ENCODE measurements at places on chromosomes 12 and 14. TPM values are rescaled to one million over a fixed set of nuclear protein-coding genes. Genes with fewer than 3 reads are reported as not detected.
A peak's percentile ranks its signal among the peaks of the same experiment; 100 is the strongest.

DNA sequence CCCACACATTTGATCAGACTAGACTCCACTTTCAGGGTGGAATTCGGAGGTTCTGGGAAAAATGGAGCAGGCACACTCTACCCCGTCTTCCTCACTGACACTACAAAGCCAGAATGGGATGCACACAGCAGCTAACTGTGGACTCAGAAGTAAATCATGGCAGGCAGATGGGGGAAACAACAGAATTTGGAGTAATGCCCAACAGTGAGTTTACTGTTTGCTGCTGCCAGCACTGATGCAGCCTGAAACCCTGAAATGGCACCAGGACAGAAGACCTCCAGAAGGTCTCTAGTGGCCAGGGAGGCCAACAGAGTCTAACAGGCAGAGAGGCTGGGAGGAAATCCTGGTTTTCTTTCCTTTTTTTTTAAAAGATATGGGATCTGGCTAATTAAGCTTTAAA, 24.6 kb downstream of the KCTD10 start:
- no peak for DNase-seq

- DNase-seq: no peak
These were observed 1.5 kb downstream of the PRKCH start for GRCh38 chr14:61322799-61323290.

DNA sequence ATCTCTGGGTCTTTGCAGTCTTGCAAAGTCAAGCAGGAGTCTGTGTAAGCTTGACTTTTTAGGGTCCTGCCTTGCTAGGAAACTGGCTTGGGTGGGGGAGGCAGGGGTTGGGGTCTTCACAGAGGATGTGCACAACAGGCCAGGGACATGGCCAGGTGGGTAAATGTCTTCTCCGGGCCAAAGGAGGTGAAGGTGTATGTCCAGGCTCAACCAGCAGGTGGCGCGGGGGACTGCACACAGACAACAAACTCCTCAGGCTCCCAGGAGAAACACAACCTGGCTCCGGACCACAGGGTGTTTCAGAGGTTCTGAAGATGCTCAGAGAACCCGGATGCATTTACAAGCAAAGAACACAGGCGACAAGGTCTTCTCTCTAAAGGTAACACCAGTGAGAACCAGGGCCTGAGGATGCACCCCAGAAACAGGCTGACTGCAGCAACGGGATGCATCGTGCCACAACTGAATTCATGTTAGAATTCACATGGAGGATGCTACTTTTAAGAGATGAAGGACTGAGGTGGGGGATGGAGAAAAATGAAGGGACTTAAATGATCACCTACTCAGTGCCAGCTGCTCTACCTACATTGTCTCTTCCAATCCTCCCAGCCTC, 56.0 kb downstream of the PLEKHG3 start:
- DNase-seq: no peak

GRCh38 chr12:31215518-31216232, 110.3 kb downstream of the SINHCAF start:
- DNase-seq: no peak

- DNase-seq: no peak
These were observed 20.5 kb downstream of the KERA start for GRCh38 chr12:91037276-91037675.

DNA sequence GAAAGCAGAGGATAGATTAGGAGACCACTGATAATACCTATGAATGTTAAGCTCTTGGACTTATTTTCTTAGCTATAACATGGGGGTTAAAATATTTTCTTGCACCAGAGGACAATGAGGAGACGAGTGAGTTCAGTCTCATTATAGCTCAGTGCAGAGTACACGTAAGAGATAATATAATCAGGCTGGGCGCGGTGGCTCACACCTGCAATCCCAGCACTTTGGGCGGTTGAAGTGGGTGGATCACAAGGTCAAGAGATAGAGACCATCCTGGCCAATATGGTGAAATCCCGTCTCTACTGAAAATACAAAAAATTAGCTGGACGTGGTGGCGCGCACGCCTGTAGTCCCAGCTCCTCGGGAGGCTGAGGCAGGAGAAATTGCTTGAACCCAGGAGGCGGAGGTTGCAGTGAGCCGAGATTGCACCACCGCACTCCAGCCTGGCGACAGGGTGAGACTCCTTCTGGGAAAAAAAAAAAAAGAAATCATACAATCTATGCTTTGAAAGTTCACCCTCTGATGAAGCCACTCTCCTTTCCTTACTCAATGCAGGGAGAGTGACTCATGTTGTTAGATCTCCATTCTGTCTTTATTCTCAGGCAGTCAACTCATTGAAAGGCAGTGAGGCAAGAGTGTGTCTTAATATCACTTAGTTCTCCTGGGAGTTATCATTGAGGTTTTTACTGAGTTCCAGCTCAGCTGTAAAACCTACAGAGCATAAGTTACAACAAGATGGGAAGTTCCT, 134.2 kb downstream of the SYNE2 start:
- DNase-seq: no peak

- DNase-seq: peak; percentile 24
These were observed 89.4 kb upstream of the DIO3 start for GRCh38 chr14:101471723-101472517.

DNA sequence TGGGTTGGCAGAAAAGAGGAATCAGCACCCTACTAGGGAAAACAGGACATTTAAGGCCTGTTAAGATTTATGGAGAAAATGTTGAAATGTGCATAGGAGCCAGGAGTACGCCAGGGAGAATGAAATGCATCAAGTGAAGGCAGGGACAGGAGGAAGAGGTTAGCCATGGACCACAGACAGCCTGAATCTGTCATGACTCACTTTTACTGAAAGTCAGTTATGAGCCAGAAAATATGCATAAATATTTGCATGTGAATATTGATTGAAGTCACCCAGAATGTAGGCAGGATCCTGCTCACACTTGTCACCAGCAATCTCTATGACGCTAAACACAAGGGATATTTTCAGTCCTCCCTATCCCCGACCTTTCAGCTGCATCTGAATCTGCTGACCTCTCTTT, 25.1 kb upstream of the CDK17 start:
- no peak for DNase-seq

DNA sequence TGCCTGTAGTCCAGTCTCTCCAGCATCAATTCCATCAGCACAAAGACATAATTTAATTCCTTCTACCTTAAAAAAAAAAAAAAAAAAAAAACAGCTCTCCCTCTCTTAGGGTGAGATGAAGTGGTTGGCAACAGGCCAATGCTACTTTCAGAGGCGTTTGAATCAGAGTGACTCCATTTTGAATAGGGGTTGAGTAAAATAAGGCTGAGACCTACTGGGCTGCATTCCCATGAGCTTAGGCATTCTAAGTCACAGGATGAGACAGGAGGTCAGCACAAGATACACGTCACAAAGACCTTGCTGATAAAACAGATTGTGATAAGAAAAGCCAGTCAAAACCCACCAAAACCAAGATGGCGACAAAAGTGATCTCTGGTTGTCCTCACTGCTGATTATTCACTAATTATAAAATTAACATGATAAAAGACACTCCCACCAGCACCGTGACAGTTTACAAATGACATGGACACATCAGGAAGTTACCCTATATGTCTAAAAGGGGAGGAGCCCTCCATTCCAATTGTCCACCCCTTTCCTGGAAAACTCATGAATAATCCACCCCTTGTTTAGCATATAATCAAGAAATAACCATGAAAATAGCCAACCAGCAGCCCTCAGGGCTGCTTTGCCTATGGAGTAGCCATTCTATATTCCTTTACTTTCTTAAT, 6.9 kb upstream of the TCL1B start:
- no peak for DNase-seq

GRCh38 chr12:44720265-44720664, 155.8 kb downstream of the NELL2 start:
- DNase-seq: no peak

DNA sequence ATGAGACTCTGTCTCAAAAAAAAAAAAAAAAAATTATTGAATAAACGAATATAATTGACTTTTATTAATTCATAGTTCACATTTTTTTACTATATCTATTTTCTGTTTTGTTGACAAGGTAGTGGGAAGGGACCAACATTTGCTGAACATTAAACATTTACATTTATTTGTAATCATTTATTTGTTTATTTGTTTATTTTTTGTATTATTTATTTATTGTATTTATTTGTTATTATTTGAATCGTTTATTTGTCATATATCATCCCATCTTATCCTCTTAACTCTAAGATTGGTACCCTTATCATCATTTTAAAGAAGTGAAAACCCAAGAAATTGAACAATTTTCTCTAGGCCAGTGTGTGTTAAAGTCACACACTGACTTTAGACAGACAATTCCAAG, 101.5 kb downstream of the SYT1 start:
- DNase-seq: no peak

DNA sequence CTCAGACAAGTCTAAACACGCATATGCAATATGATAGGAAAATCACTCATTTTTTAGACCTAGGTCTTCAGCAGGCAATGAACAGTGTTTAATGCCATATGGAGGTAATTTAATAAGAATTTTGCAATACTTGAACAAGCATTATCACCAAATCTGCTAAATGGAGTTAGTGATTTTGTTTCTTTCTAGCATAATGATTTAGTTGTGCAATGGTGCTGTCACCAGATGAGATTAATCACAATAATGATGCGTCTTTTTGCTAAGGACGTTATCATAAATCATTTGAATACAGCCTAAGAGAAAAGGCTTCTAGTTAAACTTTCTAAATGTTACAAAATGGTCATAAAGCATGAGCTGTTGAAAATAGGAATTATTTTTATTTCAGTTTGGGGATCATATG, 170.0 kb upstream of the SLC16A7 start:
- no peak for DNase-seq

DNA sequence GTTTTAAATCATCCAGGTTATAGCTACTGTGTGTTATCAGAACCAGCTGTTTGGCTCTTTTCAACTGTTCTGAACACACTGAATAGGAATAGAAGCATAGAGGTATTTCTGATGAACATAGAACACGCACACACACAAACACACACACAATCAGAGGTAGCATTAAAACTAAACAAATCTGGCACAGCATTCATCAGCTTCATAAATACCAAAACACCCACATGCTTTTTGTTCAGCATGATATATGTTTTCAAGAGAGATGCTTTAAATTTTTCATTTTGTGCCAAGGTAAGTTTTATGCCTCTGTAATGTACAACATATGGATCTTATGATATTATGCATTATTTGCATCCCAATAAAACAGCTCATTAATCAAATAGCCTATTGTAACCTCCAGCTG, 208.6 kb downstream of the GALC start:
- DNase-seq: no peak

- DNase-seq: no peak
These were observed 94.0 kb downstream of the TSPAN9 start for GRCh38 chr12:3171195-3171591.

TSPAN9 gene
- 43.5 TPM for total RNA-seq

KRT4 gene
- not detected for total RNA-seq

PLBD1 gene
- 24.8 TPM for total RNA-seq

GLIPR1L2 gene
- 0.94 TPM for total RNA-seq

SLC10A1 gene
- total RNA-seq: not detected

EML1 gene
- 62.0 TPM for total RNA-seq

RND1 gene
- total RNA-seq: 3.7 TPM

CCDC175 gene
- 0.71 TPM for total RNA-seq

Data from aorta (tissue), 5 donors.